ENCODE measurements at places on chromosomes 1 and 21. TPM values are rescaled to one million over a fixed set of nuclear protein-coding genes. Genes with fewer than 3 reads are reported as not detected.

GRCh38 chr1:64733581-64734286, 11.1 kb upstream of the RAVER2 start:
- DNase-seq = no peak

DNA sequence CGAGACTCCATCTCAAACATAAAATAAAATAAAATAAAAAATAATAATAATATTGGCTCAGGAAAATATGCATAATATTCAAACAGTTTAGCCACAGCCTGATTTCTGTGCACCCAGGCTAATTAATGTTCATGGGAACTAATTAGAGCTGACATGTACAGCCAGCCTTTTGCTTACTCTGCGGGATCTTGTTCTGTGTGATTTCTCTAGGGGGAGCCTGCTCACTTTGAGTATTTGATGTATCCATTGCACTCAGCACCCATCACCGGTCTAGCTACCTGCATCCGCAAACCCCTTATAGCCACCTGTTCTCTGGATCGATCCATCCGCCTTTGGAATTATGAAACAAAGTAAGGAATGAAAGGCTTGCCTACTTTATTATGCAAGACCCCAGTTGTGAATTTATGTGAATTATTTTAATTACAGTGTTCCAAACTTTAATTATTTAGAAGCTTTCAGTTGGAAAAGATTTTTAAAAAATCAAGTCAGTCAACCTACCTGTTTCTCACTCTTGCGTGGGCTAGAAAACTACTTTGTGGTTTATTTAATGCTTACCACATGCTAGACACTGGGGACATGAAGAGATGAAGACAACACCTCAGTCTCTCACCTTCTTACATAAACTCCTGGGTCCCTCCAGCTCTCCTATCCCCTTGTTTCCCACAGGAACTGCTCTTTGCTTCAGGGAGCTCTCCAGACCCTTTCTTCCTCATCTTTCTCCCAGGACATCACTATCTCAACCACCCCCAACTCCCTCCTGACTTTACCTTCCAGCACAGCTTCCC, 25.4 kb downstream of the CFAP57 start:
- DNase-seq = no peak

DNA sequence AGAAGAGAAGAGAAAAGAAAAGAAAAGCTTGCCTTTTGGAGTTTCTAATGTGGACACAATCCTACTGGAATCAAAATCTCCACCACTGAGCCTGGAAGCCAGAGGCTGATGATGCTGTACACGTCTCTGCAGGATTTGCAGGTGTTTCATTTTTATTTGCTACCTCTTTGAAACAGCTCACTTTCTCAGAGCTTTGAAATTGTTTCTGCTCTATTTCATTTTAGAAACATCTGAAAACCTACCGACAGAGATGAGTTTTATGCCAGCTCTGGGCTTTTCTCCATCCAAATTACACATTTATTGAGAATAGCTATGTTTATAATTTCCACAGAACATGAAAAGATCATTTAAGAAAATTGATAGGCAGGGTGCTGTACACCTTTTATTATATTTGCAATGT, 46.2 kb downstream of the URB2 start:
- no peak for DNase-seq

The C4BPB gene
- 0.24 TPM for total RNA-seq

All from cardiac septum (tissue), 1 donor.